ENCODE measurements at places on chromosomes 7 and 10. TPM values are rescaled to one million over a fixed set of nuclear protein-coding genes. Genes with fewer than 3 reads are reported as not detected.

DNA sequence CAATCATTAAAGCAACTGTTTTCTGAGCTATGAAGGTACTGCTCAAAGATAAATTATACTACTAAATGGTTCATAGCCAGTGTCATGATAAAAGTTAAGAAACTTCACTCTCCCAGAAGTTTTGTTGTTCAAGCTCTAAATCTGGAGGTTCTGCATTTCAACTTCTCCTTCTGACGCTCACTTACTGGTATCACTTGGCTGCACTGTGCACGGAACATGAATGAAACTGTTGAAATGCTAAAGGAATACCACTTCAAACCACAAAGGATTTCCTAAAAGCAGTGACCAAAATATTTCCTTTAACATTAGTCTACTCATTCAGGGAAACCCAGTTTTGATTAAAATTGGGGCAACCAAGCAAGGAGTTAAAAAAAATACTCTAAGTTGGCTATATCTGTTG, 93.6 kb downstream of the UBE2H start:
- peaks cover 2% of the 10 kb centered on the region for H3K36me3 ChIP-seq
- H3K27ac ChIP-seq: no peak overlapping the region
- DNase-seq: no peak
- H3K4me1 ChIP-seq: peaks cover 64% of the 10 kb centered on the region
- H3K27me3 ChIP-seq: no peaks in the 10 kb centered on the region
- H3K4me3 ChIP-seq: no peak overlapping the region

DNA sequence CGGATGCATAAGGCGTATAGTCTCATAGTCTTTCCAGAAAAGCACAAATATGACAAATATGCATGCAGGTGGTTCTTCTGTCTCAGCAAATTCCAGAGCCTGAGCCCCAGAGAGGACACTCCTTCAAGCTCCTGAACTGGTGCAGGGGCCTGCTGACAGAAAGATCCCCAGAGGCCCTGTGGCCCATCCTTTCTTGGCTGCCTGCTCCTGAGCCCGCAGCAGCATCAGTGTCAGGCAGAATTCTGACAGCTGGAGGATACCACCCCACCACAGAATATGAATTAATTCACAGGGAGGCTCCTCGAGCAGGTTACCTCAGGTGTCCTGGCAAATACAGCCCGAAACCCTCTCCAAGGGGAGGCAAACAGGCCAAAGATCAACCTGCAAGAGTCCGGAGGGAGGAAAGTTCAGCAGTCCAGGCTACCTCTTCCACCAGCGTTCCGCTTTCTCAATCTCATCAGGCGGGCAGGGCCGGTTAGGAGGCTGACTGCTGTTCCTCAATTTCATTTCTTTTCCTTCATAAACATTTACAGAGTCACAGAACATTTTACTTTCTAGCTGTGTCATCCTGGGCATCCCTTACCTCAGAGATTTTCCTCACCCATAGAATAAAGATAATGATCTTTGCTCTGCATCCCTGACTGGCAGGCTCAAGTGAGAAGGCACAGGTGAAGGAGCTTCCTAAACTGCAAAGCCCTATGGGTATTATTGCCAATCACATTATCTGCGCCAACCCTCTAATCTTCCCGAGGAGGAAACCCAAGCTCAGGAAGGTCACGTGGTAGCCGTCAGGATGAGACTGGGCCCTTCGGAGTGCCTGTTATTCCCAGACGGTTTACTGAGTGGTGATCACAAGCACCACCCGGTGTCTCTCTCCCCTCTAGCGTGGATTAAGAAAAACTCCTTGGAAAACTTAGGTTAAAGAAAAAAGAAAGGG, 1.4 kb downstream of the DNAJB12 start:
- H3K36me3 ChIP-seq: peaks cover 26% of the 10 kb centered on the region
- H3K4me1 ChIP-seq: peaks cover 37% of the 10 kb centered on the region
- DNase-seq: no peak

GRCh38 chr10:53314876-53315275, 542.3 kb upstream of the MBL2 start:
- no peak for DNase-seq
- H3K4me3 ChIP-seq: no peak overlapping the region
- H3K36me3 ChIP-seq: no peaks in the 10 kb centered on the region
- no peak overlapping the region for H3K27ac ChIP-seq

DNA sequence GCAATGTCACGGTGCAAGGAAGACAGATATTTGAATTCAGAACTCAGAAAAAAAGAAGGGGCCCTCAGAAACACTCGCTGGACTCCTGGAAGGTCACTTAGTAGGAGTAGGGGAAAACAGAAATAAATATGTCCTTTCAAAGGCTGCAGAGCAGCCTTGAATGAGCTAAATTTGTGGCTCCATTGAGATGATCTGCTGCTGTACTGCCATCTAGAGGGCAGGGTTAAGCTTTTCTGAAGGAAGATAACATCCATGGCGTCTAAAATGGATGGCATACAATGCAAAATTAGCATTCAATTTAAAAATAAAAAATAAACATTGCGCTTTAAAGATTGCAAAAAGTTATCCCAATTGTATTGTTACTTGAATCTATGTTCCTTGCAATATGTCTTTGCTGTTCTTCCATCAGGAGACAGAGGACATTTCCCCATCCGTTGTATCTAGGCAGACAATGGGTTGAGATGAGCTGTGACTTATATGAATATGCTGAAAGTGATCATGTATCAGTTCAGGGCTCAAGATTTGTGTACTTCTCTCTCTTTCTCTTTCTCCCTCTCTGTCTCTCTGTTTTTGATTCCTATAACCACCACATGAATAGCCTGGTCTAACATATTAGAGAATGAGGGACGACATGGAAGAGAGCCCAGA, 642.2 kb downstream of the SH2D4B start:
- H3K27me3 ChIP-seq: no peaks in the 10 kb centered on the region
- no peaks in the 10 kb centered on the region for H3K36me3 ChIP-seq
- no peak overlapping the region for H3K4me3 ChIP-seq
- no peak for DNase-seq

- H3K4me3 ChIP-seq: no peak overlapping the region
- no peak overlapping the region for H3K27ac ChIP-seq
- no peaks in the 10 kb centered on the region for H3K4me1 ChIP-seq
- H3K27me3 ChIP-seq: peaks cover 6% of the 10 kb centered on the region
- DNase-seq: no peak
Observed at GRCh38 chr7:155122831-155123230, 52.7 kb downstream of the HTR5A start.

Gene PON1
- total RNA-seq: not detected

All from activated CD8-positive, alpha-beta T cell treated with anti-CD3 and anti-CD28 coated beads for 36 hours (primary cell).